ENCODE measurements at places on chromosomes 4 and X.
A peak's percentile ranks its signal among the peaks of the same experiment; 100 is the strongest.

DNA sequence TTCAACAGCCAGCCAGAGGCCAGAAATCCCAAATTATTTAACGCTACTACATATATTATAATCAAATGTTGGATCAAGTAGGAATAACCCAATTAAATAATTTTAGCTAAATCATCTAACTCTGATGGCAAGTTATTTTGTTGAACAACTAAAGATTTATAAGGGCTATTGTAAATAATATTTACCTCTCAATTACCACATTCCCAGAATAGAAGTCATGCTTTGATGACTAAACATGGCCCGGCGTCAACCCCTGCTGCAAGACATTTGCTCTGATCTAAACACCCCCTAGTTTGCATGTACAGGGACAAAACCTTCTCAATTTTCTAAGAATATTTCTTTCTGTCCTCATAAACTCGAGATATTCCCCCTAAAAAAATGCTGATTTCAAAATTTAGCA, 14.2 kb downstream of the VEGFC start:
- no peak for DNase-seq

- DNase-seq = no peak
Measured at GRCh38 chr4:168776382-168776781, 233.7 kb downstream of the CBR4 start.

GRCh38 chrX:137568741-137569469, 3.0 kb downstream of the ZIC3 start:
- DNase-seq = no peak

GRCh38 chr4:189850239-189850856, 90.3 kb upstream of the FRG1 start:
- DNase-seq = no peak

GRCh38 chr4:38500433-38500832, 163.6 kb upstream of the KLF3 start:
- no peak for DNase-seq

GRCh38 chrX:150984169-150984824, 1.2 kb downstream of the HMGB3 start:
- DNase-seq = peak; percentile 22

All from BE2C (cell line).